Fibroblast of skin of back (primary cell): ENCODE measurements at places on chromosomes 13 and 19.

DNA sequence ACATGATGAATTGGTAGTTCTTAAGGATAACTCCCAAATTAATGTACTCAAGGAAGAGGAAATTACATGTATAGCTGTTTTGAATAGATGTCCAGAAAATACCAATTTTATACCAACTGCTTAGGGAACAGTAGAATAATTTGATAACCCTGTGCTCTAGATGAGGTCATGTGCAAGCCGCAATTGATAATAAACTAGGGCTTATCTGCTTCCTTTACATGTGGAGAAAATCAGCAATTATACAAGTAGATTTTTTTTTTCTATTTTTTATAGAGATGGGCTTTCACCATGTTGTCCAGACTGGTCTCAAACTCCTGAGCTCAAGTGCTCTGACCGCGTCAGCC, 9.3 kb downstream of the TPT1 start:
- no peak for DNase-seq

- DNase-seq, result no peak
Observed at GRCh38 chr13:36374063-36374462, 27.9 kb upstream of the SPART start.

DNA sequence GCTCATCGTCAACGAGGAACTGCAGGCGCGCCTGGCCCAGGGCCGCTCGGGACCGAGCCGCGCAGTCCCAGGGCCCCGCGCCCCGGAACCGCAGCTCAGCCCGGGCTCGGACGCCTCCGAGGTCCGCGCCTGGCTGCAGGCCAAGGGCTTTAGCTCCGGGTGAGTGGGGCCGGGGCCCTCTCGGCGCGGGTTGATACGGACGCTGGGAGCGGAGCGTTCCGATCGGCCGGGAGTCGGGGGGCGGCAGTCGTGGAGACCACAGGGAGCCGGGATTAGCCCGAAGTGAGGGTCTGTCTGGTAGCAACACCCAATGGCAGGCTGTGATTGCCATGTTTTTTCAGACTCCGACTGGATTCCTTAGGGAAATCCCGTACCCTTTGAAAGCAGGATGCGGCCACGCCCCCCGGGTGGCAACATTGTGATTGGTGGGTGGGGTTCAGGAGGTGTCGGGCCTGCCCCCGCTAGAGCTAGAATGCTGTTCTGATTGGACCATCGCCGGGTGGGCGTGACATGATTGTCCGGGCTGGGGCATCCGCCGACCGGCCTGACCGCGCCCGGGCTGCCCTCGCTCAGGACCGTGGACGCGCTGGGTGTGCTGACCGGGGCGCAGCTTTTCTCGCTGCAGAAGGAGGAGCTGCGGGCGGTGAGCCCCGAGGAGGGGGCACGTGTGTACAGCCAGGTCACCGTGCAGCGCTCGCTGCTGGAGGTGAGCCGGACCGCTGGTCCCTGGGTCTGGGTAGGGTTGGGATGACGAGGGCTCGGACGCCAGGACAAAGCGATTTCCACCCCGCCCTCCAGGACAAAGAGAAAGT, 11.3 kb downstream of the EPS8L1 start:
- DNase-seq, result peak; percentile 91

DNA sequence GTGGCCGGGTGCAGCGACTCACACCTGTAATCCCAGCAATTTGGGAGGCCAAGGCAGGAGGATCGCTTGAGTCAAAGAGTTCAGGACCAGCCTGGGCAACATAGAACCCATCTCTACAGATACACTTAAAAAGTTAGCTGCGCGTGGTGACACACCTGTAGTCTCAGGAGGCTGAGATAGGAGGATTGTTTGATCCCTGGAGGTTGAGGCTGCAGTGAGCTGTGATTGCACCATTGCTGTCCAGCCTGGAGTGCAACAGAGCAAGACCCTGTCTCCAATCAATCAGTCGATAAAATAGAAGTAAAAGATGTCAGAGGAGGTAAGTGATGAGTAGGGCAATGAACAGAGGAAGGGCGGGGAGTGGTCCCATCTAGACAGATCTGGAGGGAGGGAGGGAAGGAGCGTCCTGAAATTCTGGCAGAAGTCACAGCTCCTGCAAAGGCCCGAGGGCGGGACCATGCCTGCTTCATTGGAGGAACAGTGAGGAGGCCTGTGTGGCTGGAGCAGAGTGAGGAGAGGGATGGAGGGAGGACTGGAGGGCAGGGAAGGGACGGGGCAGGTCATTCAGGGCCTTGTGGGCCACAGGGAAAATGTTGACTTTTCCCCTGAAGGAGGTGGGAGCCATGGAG, 9.7 kb downstream of the SMIM24 start:
- no peak for DNase-seq

GRCh38 chr13:20121159-20121525, 39.7 kb downstream of the GJA3 start:
- no peak for DNase-seq

GRCh38 chr19:35098413-35099049, 17.1 kb upstream of the FXYD3 start:
- DNase-seq, result no peak

DNA sequence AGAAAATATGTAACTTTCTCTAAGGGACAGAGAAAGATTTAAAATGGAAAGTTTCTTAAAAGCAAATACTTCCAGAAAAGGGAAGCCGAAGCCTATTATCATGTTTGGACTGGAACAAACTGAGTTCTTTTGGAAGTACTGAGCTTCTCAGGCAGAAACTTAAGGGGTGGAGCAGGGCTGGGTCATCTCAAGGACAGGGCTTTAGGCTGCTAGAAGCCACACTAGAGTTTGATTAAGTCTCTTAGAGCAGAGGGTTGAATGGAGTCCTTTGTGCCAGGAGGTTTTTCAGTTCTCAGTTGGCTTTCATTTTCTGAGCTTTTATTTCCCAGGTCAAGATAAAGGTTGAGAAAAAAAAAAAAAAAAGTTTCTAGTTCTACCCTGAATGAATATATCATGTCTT, 432.7 kb downstream of the SLITRK5 start:
- no peak for DNase-seq
